ENCODE measurements at places on chromosomes 1 and 21.

DNA sequence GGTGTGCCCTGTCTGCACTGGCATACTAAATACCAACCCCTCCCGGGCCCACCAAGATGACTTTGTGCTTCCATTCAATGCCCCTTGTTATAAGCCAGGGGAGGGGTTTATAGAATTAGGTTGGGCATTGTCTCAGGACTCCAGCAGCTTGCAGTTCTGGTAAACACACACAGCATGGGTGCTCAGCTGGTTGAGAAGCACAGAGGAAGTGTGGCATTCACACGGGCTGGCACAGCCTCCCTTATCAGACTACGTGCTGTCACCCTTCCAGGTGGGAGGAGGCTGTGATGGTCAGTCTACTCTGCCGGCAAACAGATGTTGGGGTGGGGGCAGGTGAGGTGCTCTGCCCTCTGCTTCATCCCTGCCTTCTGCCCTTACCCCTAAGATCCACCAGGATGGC lies 15.0 kb upstream of the SLC6A17 start:
- no peak for DNase-seq

DNA sequence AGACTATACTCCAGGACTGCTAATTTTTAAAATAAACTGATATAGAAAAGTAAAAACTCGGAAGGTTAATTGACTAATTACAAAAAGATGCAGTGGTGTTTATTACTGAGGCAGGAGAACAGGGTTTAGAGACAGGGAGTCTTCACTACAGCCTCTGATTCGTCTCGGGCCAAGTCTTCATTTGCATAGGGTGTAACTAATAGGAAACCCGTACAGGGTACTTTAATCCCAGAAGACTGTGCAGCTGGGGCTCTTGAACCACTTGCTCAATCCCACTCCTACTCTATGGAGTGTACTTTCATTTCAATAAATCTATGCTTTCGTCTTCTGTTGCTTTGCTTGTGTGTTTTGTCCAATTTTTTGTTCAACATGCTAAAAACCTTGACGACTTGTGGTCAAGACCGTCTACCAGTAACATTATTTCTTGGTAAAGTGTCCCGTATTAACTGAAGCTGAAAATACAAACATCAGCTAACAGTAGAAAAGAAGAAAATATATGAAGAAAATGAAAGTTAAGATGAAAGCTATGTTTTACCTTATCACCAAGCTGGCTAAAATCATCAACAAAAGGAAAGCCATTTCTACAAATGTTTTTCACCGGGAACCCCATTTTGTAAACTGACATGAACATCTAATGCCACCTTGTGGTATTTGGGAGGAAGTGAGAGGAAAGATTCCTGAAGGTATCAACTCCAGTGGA lies 8.0 kb downstream of the SDHB start:
- no peak for DNase-seq

DNA sequence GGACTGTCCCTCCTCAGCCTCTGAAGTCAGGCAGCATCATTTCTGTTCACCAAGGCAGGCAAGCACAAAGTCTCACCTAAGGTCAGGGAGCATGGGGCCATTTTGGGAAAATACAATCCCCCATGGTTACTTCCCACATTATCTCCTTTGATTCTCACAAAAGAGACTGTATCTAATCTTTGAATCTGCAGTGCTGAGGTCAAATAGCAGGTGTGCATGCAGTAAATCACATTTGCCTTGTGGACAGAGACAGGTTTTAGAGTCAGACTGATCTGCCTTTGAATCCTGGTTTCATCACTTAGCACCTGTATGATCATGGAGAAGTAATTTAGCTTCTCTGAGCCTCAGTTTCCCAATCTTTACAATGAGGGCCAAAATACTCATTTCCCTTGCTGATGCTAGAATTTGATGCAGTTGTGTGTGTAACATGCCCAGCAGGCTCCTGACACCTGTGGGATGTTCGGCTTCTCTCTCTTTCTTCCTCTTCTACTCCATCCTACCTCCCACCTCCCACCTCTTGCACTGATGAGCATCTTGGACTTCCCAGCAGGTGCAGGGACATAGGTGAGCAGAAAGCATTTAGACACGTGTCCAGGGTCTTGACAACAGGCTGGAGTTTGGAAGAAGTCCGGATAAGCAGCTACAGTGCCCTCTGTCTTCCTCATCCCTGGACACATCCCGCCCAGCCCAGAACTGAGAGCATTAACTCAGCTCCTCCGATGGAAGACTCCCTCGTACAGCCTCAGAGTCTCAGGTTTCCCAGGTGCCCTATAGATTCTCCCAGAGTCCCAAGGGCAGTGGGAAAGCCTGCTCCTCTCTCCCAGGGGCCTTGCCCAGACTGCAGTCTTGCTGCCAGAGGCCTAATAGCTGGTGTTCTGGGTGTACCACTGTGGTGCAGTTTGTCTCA lies 18.9 kb downstream of the NENF start:
- DNase-seq, result no peak

- no peak for DNase-seq
Observed at GRCh38 chr1:4086085-4086850, 186.2 kb upstream of the C1orf174 start.

DNA sequence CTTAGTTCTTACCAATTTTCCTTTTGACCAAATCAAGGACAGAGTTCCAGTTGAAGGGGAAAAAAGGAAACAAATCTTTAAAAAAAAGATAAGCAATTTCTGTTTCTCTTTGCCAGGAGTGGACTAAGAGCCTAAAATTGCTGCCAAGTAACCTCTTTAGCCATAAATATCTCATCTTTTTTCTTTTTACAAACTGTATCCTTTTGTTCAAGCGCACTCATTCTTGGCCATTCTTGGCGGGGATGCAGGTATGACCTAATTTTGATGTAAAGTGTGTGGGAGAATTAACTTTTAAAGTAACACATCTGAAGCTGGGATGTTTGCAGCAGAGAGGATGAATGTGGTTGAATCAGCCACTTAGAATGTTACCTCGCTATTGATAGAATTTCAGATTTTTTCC lies 13.4 kb upstream of the KIF1B start:
- no peak for DNase-seq

GRCh38 chr1:180310095-180310494 lies 80.0 kb downstream of the LHX4 start:
- DNase-seq, result peak; percentile 30
